Psoas muscle (tissue), 8 donors: ENCODE measurements at places on chromosomes 1 and 21.

DNA sequence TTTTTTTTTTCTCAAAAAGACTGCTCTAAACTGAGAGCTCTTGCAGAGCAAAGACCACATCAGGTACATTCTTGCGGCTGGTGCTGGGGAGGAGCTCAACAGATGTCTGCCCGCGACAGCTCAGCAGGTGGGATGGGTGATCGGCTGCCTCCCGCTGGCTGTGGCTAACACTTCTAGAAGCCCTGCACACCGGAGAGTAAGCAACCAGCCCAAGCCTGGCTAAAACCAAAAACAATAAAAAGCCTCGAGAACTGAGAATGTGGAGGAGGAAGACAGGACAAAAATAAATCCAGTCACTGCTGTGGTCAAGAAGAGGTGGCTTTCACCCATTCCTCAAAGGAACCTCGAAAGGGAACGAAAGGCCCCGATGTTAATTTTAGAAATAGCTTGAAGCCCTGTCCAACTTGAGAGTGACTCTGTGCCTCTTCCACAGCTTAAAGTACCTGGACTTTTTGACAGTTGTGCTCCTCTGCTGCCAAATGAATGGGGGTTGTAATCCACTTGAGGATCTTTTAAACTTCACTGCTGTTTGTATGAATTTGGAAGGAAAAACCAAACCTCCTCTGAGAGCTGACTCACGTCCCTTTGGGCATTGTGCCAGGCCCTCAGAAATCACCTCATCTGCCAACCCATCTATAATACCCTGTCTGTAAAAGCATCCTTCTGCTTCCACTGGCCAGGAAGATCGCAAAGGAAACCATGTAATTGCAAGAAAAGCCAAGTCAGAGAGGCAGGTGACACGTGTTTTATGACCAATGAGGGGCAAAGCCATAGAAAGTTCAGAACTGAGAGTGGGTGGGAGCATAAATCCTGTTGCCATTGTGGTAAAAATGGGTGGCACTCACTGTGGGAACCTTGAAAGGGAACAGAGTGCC, 78.6 kb downstream of the KCNN3 start:
- DNase-seq = peak; percentile 60

DNA sequence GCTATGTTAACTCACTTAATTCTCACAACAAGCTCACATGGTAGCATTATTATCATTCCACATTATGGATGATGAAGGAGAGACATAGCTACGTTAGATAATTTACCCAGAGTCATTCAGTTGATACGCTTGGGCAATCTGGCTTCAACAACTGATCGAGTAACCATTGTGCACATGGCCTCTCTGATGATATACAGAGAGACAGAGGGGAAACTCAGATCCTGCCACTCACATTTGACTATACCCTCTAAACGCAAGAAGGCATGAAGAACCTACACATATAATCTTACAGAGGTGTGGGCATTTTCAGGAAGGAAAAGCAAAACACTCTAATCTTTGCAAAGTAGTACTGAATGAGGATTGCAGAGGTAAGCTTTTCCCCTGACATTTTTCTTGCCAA, 360.1 kb downstream of the BARHL2 start:
- no peak for DNase-seq

- no peak for DNase-seq
Measured at GRCh38 chr1:1340185-1340584, 9.0 kb downstream of the DVL1 start.

- no peak for DNase-seq
Measured at GRCh38 chr1:116571215-116571919, 541 bp upstream of the CD58 start.

GRCh38 chr1:49060766-49061165, 284.1 kb upstream of the BEND5 start:
- DNase-seq = no peak

DNA sequence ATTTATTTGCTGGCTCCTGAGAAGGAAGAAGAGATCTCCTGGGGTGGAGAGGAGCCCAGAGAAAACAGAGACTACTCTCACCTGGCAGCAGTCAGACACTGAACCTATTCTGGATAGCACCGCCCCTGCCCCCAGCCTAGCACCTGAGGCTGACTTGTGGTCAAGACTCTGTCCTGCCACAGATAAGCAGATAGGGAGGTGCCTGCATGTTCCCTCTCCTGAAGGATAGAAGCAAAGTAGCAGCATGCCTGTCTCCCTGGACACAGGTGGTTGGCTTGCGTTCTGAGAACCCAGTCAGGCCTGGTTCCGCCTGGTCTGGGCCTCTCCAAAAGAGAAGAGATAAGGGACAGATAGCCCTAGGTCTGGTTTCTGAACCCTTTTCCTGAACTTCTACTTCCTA, 1.3 kb upstream of the EFNA3 start:
- DNase-seq = no peak
